ENCODE measurements at places on chromosomes 1 and 21. TPM values are rescaled to one million over a fixed set of nuclear protein-coding genes. Genes with fewer than 3 reads are reported as not detected.

NMNAT2 gene
- total RNA-seq = 0.49 TPM

TNNT2 gene
- total RNA-seq = not detected

MRPS15 gene
- 56.2 TPM for total RNA-seq

S100A13 gene
- total RNA-seq = 296 TPM
